ENCODE measurements at places on chromosomes 5 and 9. TPM values are rescaled to one million over a fixed set of nuclear protein-coding genes. Genes with fewer than 3 reads are reported as not detected.

DNA sequence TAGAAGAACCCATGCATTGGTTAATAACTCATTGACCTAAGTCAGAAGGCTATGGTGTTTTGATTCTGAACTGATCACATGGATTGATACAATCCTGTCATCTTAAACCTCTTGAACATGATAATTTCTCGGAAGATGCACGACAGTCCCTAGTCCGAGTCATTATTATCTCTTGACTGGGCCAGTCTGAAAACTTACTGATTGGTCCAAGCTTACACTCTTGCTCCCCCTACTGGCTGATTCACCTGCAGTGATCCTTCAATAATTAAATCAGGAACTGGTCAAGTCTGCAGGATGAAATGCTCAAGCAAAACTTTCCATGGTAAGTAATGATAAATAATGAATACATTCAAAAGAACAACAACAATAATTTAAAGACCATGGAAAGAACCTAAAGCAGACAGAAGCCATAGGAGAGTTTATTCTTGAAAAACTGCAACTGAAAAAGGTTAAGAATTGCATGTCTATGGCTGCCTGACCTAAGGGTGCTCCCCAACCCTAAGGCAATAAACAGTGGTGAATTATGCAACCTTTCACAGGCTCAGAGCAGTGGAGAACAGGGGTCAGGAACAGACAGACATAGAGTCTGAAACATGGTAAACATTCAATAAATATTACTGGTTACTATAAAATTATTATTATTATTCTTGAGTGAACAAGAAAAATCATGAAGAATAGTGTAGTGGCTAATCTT, 79.3 kb downstream of the BRINP1 start:
- no peak for DNase-seq

The NDUFA8 gene
- polyA plus RNA-seq, result 81.0 TPM

- peak; percentile 67 for DNase-seq
Observed at GRCh38 chr9:134641173-134641989, at the start of gene COL5A1. Gene COL5A1 (plus strand): TSS chr9:134641803. CDS start chr9:134642188, 385 bp downstream.

GRCh38 chr5:10319202-10319851, 11.6 kb upstream of the CMBL start:
- DNase-seq, result no peak

The RNF208 gene
- 5.1 TPM for polyA plus RNA-seq

DNA sequence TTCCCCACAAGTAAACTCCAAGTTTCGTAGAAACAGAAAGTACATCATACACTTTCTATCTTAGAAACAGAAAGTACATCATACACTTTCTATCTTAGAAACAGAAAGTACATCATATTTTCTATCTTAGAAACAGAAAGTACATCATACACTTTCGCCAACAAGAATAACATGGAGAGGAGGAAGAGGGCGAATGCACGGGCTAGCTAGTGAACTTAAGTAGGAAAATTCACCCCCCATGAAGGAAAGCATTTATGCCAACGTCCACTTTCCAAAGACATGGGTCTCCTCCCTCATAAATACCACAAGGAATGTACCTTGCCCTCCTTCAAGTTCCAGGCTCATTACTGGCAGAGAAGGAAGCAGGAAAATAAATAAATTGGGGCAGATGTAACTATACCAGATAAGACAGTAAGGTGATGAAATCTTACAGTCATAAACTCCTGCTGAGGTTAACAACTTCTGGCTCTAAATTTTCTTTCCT, 64.7 kb downstream of the FRMD3 start:
- DNase-seq, result no peak

The SQSTM1 gene
- polyA plus RNA-seq, result 85.1 TPM

The ENTPD8 gene
- polyA plus RNA-seq, result 0.25 TPM

The CDC14B gene
- polyA plus RNA-seq, result 27.8 TPM

DNA sequence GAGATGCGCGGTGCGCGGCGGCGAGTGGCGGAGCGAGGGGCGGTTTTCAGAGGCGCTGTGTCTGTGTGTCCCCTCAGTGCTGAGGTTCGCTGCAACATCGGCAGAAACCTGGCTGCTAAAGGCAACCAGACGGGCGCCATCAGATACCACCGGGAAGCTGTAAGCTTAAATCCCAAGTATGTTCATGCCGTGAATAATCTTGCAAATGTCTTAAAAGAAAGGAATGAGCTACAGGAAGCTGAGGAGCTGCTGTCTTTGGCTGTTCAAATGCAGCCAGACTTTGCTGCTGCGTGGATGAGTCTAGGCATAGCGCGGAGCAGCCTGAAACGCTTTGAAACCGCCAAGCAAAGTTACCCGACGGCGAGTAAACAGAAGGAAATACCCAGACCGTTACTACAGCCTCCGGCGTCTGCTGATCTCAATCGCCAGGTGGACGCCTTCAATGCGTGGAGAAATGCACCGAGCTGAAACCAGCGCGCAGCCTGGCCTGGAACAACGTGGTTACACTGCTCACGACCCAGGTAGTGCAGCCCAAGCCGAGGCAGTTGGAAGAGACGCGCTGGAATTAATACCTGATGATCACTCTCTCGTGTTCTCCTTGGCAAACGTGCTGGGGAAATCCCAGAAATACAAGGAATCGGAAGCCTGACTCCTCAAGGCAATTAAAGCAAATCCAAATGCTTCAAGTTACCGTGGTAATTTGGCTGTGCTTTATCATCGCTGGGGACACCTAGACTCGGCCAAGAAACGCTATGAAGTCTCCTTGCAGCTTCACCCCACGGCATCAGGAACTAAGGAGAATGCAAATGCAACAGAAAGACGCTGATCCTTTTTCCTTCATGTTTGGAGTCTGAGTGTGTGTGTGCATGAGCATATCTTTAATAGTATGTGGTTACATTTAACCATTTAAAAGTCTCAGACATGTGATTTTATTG, 15.9 kb downstream of the OR2V1 start:
- peak; percentile 23 for DNase-seq

GRCh38 chr5:56112526-56113121, 117.9 kb upstream of the IL6ST start:
- DNase-seq, result no peak

DNA sequence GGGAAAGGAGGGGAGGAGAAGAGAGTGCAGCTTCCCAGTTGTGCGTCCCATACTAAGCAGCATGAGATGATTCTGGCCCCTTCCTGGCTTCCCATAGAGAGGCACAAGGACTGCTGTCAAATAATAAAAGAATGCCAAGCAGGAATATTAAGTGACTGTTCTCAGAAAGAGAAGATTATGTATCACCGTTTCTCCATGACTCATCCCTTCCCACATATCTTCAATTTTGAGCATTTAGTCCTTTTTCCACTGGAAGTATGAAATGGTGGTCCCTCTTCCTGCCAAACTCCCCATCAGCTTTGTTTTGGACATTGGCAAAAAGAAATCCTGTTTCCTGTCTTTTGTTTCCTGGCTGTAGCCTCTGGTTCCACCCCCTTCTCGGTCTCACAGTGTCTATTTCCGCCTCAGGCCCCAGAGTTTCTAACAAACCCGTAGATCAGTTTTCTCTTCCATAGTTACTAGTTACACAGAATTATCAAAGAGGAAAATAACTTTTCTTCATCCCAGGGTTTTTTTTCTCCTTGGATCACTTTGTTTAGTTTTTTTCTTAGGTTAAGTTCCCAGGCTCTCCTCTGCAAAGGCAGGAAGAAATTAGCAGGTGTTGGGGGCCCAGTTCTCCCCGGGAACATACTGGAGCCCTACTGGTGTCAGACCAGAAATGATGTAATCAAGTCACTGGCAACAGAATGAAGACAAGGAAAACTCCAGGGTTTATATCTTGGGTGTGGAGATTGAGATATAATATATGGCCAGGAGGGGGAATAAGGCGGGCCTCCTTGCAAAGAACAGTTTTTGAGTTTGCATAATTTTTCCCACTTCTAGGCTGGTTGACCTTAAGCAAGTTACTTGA, 26.4 kb upstream of the ARHGAP26 start:
- DNase-seq, result no peak

The MEGF10 gene
- polyA plus RNA-seq, result 0.54 TPM

The CYFIP2 gene
- polyA plus RNA-seq, result 114 TPM

DNA sequence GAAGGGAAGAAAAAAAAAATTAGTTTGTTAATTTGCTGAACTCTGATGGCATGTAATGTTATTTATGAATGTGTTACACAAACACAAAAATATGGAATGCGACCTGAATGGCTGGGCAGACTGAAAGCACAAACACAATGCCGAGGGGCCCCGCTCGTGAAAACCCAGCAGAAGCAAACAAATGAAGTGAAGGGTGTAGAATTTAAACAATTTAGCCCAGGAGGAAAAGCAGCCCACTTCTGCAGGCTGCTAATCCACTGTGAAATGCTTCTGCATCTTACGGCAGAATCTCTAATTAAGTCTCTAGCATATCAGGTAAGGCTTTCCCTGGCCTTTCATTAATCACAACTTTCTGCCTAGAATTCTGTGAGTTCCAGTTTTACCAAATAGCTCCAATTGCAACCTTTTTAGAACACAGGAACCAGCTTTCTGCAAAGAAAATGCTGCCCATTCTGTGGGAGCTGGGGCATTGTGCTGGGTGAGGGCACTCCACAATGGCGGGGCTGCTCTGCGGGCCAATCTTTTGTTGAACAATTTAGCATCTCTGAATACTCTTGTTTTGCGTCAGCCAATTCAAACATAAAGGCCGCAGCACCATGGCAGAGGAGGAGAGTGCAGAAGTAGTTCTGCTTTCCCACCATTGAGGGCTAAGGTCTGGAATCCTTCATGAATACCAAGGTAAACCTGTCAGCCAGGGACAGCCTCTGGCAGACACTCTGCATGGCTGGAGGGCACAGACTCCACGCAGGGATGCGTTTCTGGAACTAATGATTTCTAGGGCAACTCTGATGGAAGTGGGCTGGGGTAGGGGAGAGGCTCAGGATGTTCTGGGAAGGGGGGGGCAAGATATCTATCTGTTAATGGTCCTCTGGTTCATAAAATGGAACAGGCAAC, 66.4 kb downstream of the PTCH1 start:
- DNase-seq, result no peak

DNA sequence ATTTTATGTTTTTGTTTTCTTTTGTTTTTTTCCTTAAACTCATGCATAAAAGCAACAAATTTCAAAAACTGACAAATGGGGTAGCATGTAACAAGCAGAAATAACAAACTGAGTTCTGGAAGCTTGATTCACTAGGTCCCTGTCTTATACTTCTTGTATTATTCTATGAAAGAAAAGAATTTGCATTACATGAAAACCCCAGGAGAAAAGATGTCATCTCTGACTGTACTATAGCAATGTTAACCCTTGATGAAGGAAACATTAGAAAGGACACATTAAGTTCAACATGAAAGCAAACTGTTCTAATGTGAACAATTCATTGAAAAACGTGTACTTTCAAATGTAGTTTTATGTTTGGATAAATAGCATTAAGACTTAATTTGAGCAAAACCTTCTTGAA, 9.2 kb downstream of the RAB14 start:
- DNase-seq, result no peak

The OTULINL gene
- polyA plus RNA-seq, result 10.3 TPM

The RHOBTB3 gene
- 70.7 TPM for polyA plus RNA-seq

DNA sequence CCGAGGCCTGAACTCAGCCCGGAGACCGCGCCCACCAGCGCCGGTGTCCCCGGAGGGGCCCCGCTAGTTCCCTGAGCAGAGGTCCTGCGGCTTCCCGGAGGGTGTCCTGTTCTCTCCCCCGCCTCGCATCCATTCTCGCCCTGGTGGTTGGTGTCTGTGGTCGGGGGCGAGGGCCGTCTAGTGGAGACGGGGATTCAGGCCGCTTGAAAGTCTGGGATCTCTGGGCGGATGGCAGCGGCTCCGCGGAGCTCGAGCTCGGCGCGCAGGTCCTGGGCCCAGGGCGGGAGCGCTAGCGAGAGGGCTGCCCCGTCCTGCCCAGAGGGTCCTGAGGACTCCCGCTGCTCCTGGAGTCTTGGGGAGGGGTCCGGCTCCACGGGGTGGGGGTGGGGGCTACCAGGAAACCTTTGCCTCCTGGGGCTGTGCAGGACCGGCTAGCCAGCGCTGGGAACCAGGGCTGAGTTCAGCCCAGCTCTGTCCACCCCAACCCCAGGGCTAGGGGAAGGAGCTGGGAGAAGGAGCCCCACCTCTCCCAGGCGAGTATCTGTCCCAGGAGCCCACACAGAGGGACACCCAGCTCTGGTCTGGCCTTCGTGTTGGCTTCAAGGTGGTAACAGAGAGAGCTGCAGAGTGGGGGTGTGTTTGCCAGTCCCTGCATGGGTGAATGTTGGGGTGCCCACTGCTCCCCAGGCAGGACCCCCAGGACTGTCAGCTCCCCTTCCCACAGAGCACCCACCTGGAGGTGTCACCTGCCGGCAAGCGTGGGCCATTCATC, 4.0 kb downstream of the TOR4A start:
- DNase-seq, result no peak

DNA sequence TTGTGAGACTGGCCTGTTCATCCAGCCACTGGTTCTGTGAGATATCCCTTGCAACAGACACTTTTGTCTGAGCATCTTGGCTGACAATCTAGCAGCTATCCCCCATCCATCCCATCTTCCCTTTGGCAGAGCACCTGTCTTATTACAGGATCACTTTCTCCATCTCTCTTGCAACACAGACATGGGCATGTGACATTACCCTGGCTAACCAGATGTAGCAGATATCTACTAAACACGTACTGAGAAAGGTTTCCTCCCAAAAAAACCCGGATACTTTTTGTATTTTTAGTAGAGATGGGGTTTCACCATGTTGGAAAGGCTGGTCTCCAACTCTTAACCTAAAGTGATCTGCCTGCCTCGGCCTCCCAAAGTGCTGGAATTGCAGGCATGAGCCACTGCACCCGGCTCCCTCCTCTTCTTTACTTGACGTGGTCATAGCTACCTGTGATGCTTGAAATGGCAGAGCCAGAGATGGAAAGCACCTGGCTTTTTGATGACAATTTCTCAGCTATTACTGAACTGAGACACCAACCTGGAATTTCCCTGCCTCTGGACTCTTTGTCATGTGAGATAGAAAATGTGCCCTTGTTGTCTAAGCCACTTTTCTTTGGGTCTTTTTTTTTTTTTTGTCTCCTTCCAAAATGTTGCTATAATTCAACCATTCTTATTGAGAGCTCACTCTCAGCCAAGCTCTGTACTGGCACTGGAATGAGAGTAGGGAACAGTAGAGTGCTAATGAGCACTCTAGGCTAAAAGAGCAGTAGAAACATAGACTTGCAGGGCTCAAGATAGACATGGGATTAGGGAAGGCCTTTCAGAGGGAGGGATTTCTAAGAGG, 32.6 kb downstream of the FNBP1 start:
- no peak for DNase-seq

GRCh38 chr5:132053483-132053882, 7.0 kb upstream of the IL3 start:
- DNase-seq, result no peak

- DNase-seq, result no peak
Observed at GRCh38 chr9:9747787-9748186, 865.0 kb downstream of the PTPRD start.

The C5orf58 gene
- 0.11 TPM for polyA plus RNA-seq

- DNase-seq, result no peak
Observed at GRCh38 chr5:74200560-74200959, 440.0 kb downstream of the ENC1 start.

GRCh38 chr5:139294374-139295165, 1.0 kb downstream of the MATR3 start:
- peak; percentile 83 for DNase-seq

The SPINK7 gene
- not detected for polyA plus RNA-seq

The COL15A1 gene
- 33.0 TPM for polyA plus RNA-seq
